Muscle of leg (tissue), 16 donors: ENCODE measurements at places on chromosomes 2 and 18.
A peak's percentile ranks its signal among the peaks of the same experiment; 100 is the strongest.

- DNase-seq: peak; percentile 71
Observed at GRCh38 chr2:161122772-161123530, 37.3 kb upstream of the TANK start.

DNA sequence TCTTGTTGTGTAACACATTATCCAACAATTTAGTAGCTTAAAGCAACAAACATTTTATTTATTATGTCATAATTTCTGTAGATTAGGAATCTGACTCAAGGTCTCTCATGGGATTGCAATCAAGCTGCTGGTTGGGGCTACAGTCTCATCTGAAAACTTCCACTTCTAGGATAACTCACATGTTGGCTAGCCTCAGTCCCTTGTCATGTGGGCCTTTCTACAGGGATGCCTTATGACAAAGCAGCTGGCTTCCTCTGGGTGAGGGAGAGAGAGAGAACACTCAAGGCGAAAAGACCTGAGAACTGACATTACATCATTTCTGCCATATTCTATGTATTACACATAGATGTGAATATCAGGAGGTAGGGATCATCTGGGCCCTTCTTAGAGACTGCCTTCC lies 317.9 kb upstream of the VRK2 start:
- DNase-seq: no peak

GRCh38 chr18:7946734-7947377 lies 379.7 kb downstream of the PTPRM start:
- peak; percentile 29 for DNase-seq

DNA sequence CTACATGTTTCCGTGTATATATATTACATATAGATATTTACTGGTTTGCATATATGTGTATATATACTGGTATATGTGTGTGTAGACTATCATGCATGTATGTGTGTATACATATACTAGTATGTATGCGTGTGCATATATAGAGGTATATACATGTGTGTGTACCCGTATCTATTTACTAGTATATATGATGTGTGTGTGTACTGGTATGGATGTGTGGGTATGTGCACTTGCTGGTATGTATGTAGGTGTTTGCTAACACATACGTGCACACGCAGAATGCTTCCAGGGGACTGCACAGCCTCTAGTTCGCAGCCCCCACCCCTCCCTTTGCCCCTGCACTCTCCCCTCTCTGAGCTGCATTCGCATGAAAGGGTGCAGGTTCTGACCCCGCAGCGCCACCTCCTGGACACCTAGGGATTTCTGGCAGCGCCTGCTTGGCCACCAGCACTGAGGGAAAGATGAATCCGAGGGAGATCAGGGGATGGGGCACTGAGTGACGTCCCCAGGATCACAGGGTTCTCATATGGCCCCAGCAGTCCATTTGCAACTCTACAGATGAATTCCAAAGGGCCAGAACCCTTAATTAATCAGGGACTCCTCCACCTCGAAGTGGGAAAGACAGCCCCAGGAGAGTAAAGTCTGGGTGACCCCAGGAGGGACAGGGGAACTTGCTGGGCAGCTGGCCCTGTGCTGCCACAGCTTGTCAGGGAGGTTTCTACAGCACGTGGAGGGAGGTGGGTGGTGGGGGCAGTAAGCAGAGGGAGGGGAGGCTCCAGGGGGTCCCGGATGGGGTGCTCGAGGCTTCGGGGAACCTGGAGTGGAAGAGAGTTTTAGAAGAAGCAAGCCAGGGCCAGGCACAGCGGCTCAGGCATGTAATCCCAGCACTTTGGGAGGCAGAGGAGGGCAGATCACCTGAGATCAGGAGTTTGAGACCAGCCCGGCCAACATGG lies 66.8 kb upstream of the ASAP2 start:
- peak; percentile 68 for DNase-seq

GRCh38 chr2:222722327-222722946 lies 51.0 kb downstream of the MOGAT1 start:
- peak; percentile 86 for DNase-seq

DNA sequence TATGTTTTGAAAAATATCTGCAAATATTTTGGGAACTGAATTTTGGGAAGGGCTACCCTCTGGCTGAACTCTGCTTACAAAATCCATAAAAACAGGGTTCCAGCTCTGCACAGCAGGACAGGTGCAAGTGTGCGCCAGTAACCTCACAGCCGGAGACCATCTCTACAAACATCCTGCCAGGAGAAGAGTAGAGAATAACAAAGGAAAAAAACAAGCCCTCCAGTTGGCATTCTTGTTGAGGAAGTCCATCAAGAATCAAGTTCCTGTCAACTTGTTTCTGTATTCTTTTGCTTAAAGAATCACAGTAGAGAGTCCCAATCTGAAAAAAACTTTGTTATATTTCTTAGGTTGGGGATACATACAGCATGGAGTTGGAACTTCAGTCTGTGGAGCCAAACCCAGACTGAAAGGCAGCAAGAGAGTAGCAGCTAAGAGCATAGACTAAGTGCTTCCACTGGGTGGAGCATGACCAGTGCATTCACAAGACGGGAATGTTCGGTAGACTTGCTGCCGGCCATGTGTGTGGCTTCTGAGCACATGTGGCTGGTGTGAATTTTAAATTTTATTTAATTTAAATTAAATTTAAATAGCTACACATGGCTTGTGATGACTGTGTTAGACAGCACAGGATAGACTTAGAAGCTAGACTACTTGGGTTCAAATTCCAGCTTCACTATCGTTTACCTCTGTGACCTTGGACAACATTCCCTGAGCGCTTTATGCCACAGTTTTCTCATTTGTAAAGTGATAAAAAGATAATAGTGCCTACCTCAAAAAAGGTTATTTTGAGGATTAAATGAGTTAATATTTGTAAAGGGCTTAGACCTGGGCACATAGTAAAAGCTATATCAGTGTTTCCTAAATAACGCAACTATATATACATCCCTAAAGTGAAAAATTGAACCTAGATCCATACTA lies 41.9 kb downstream of the SPTBN1 start:
- DNase-seq: peak; percentile 91

DNA sequence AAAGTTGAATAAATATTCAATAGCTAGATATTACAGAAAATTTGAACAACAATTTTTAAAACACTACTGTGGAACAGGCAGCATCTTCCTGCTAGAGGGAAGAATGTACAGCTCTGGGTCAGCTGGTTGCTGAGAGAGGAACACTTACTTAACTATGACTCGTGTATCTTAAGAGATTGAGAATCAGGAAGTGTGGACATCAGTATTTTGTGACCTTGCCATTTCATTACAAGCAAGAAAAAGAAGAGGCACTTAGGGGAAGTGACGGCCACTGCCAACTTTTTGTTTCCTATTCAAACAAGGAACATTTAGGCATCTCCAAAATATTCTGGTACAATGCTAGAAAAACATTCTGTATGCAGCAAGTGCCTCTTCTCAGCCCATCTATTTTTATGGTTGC lies 45.9 kb downstream of the ITPRID2 start:
- peak; percentile 67 for DNase-seq

GRCh38 chr2:84989927-84990326 lies 19.0 kb downstream of the KCMF1 start:
- no peak for DNase-seq

- no peak for DNase-seq
Observed at GRCh38 chr2:225033440-225034318, 8.6 kb downstream of the DOCK10 start.

- DNase-seq: no peak
Observed at GRCh38 chr2:239152239-239152915, 248.4 kb downstream of the HDAC4 start.

DNA sequence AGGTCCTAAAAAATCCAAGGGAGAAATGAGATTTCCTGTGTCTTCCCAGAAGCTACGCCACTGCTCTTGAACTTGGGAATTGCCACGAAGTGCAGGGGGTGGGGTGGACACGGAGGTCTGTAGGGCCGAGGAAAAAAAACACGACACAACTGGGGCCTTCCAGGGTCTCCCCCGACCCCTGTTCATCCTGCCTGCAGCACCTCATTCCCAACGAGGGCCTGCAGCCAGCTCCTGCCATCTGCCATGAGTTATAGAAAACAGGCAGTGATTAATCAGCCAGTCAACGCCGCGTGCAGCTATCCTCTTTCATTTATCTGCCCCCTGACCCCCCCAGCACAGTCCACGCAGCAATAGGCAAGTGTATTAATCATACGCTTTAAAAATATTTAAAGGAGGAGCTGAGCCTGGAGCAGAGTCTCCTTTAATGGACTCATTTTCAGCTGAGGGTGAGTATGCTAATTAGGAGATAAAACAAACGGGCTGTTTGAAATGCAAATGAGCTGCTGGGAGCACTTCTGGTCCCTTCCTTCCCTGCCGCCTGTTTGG lies 209.9 kb downstream of the TFCP2L1 start:
- DNase-seq: peak; percentile 53

GRCh38 chr18:43965691-43966090 lies 688.4 kb upstream of the SYT4 start:
- no peak for DNase-seq

- DNase-seq: no peak
Observed at GRCh38 chr18:67845035-67845434, 328.5 kb upstream of the DSEL start.

DNA sequence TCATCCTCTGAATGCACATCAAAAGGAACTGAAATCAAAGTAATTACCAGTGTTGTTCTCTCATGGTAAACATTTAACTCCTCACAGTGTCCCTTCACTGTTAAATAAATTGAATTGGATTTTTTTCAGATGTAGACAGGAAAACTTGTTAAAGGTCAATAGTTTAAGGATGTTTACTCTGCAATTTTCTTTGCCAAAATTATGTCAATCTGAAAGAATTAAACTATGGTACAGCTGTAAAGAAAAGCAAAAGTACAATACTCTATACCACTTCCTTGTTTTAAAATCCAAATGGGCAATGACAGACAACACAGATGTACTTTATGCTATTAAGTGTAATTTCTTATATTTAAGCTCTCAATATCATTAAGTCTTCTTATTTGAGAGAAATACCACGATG lies 153.2 kb downstream of the WDPCP start:
- no peak for DNase-seq

DNA sequence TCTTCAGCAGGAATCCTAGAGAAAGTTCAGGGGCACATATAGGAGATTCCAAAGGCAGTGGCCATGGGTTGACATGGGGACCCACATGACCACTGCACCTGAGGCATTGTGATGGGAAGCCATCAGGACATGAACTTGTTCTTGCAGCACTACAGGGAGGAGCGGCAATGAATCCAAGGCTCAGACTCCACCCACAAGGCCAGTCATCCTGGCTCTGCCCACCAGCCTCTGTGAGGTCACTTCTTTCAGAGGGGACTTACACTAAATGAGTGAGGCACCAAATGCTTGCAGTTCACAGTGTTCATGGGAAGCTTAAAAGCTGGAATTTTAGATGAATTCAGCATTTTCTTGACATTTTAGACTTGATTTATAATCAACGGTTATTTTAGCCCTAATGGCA lies 254.2 kb downstream of the SETBP1 start:
- no peak for DNase-seq

- no peak for DNase-seq
Observed at GRCh38 chr18:22185771-22186386, 16.5 kb downstream of the GATA6 start.

- DNase-seq: no peak
Observed at GRCh38 chr2:41326851-41327250, 721.0 kb upstream of the PKDCC start.

- DNase-seq: peak; percentile 56
Observed at GRCh38 chr18:57542812-57543427, 43.6 kb downstream of the FECH start.

DNA sequence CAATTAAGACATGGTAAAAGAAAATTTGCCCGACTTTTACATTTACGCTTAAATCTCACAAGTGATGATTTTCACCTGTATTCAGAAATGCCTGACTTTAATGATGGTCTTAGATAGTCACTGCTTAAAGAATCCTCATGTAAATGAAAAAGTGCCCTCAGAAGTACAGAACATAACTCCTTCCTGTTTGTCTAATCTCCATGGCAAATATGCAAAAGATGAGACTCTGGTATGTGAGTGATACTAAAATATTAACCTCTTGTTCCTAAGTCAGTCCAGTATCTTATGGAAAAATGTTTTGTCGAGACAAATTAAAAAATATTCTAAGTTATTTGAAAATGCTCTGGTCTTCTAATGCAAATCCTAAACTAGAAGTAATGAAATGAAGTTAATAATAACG lies 29.2 kb downstream of the KCTD1 start:
- DNase-seq: no peak

DNA sequence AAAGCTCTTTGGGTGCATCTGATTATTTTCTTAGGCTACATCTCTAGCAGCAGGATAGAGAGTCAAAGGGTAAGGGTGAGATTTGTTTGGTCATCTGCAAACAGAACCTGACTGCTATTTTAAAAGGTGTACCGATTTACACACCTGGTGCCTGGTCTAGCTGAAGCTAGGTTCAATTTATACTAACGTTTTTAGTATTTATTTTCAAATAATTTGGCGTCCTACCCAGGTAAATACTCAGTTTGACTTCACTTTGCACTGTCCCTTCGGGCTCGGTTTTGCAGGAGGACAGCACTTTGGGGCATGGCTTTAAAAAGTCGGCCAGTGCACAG lies 683 bp downstream of the PTRHD1 start:
- no peak for DNase-seq

GRCh38 chr2:190986221-190986953 lies 27.6 kb downstream of the STAT1 start:
- DNase-seq: no peak

GRCh38 chr2:233416199-233416598 lies 61.9 kb downstream of the DGKD start:
- no peak for DNase-seq

- peak; percentile 77 for DNase-seq
Observed at GRCh38 chr2:113977660-113978523, 88.0 kb downstream of the ACTR3 start.

DNA sequence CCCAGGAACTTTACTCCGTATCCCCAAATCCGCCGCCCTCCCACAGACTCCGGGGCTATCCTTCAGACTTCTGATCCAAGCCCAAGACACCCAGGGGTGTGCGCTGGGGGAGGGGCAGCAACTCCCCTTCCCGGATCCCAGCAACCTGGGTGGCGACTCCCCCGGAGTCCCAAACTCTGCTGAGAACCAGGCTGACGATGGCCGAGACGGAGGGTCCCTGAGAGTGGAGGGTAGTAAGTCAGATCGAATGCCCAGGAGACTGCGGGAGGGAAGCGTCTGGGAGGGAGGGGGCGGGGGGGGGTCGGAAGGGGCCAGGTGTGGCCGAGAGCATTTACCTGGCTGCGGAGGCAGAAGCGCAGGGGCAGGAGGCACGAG lies 7.0 kb upstream of the TNS1 start:
- DNase-seq: no peak

DNA sequence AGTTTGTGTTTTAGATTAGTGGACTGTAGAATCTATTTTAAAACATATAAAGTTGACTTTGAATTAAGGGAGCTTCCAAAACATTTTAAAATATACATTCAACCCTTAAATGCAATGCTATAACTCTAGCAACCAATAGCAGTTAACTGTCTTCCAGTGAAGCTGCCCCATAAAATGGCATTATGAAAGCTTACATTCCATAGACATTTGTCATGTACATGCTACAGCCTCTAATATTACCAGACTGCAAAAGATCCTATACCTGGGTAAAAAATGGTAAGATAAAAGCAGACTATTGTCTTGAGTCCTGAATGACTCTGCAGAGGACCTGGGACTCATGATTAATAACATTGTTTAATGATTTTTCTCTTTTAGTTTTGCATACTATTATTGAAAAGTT lies 489.4 kb downstream of the LRP1B start:
- DNase-seq: peak; percentile 4
